ENCODE measurements at places on chromosomes 12 and 14.

- no peak for DNase-seq
Measured at GRCh38 chr14:24943024-24943423, 106.9 kb downstream of the STXBP6 start.

DNA sequence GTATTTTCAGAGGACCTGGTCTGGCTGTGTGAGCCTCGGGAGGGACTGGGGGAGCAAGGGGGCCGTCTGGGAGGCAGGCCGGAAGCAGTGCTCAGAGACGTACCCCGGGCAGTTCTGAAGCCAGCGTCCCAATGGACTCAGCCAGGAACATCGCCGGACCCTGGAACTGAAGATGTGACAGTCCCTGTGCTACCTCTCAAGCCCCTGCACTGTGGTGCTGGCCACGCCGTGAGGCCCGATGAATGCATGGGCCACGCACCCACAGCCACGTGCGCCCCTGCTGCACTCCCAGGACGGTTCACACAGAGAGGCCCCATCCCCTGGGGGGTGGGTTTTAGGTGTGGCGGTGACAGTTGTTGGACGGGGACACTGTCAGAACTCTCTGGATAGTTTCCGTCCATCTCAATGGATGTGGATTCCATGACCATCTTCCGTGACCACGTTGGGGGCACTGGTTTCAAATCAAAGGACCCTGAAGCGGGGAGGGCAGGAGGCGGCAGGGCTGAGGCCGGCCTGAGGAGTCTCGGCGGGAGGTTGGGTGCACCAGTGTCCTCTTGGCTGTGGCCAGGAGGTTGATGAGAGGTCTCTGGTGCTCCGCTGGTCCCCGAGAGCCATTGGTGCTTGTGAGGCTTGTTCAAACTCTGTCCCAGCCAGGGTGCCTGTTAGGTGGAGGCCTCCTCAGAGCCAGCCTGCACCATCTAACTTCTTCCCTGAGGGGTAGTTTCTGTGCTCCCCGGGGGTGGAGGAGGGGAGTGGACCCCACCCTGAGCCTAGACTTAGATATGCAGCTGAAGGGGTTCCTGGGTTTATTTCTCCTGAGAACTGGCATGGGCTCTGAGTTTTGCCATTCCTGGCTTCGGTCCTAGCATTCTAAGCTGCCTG lies 36.3 kb upstream of the TSPAN9 start:
- DNase-seq, result peak; percentile 52

DNA sequence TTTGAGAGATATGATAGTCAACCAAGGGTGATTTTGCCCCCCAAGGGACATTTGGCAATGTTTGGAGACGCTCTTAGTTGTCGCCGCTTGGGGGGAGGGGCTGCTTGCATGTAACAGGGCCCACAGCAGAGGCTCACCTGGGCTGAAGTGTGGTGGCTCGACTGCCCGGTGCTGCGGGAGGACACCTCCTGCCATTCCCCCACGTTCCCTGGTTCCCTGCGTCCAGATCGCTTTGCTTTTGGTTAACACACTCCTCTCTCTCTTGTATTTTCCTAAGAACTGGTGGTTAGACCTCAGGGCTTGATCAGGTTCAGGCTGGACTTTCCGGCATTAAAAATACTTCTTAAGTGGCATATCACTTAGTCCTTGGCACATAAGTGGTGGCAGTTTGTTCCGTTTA lies 18.9 kb downstream of the PPP2R5C start:
- no peak for DNase-seq

DNA sequence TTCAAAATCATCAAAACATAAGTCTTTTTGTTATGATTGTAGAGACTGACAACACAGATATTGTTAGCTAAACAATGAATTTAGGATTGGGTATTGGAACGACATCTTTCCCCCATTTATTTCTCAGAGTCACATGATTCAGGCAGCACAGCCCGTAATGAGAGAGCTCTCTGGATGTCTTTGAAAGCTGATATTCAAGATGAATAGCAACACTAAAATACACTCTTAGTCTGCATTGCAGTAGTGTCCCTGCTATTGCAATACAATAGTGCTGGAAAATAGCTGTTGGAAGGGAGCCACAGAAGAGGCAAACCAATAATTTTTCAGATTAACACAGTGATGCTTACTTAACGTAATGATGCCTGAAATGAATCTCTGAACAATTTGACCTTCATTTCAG lies 9.9 kb downstream of the GTSF1 start:
- no peak for DNase-seq

DNA sequence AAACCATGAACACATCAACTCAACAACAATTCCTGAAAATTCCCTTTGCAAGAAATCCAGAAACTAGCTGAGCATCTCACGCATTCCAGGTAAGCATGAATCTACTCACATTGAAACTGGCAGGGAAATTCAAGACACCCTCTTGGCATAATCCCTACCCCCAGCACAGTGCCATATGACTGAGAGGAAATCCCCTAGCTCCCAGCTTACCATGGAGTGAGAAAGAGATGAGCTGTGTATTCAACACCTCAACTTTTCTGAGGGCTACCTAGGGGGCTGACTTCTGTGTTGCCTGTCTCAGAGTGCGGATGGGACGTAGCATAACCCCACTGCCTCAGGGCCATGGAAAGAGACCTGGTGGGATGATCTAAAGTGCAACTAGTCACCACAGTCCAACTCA lies 37.7 kb upstream of the GPR132 start:
- DNase-seq, result no peak

GRCh38 chr12:11071414-11071813 lies 9.3 kb upstream of the TAS2R46 start:
- no peak for DNase-seq

- no peak for DNase-seq
Measured at GRCh38 chr12:122949405-122949804, 16.9 kb downstream of the ABCB9 start.

DNA sequence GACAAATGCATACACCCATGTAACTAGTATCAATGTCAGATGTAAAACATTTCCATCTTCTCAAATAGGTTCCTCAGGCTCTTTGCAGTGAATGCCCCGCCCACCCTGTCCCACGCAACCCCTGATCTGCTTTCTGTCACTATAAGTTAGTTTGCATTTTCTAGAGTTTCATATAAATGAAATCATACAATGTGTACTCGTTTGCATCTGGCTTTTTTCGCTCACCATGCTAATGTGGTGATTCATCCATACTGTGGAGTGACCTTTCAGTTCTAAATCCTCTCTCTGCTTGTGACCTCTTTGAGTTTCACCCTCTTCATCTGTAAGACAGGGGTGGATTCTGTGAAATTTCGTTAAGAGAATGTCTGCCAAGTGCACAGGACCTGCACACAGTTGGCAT lies 30.6 kb upstream of the MSI1 start:
- no peak for DNase-seq

- no peak for DNase-seq
Measured at GRCh38 chr14:59695198-59695597, 118.6 kb upstream of the CCDC175 start.

GRCh38 chr14:61247935-61248334 lies 33.2 kb downstream of the TMEM30B start:
- DNase-seq, result no peak

DNA sequence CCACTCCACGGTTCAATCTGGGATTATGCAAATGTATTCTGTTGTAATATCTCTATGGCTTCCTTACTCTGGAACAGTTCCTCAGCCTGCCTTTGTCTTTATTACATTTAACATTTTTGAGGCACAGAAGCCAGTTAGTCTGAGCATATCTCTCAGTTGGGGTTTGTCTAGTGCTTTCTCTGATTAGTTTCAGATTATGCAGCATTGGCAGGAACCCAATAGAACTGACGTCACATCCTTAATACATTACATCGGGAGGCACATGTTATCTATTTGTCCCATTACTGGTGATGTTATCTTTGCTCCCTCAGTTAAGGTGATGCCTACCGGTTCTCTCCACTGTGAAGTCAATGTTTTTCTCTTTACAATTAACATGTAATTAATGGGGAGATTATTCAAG lies 62.4 kb downstream of the PPM1A start:
- no peak for DNase-seq

GRCh38 chr14:73792481-73792880 lies 59.1 kb upstream of the PTGR2 start:
- DNase-seq, result no peak

DNA sequence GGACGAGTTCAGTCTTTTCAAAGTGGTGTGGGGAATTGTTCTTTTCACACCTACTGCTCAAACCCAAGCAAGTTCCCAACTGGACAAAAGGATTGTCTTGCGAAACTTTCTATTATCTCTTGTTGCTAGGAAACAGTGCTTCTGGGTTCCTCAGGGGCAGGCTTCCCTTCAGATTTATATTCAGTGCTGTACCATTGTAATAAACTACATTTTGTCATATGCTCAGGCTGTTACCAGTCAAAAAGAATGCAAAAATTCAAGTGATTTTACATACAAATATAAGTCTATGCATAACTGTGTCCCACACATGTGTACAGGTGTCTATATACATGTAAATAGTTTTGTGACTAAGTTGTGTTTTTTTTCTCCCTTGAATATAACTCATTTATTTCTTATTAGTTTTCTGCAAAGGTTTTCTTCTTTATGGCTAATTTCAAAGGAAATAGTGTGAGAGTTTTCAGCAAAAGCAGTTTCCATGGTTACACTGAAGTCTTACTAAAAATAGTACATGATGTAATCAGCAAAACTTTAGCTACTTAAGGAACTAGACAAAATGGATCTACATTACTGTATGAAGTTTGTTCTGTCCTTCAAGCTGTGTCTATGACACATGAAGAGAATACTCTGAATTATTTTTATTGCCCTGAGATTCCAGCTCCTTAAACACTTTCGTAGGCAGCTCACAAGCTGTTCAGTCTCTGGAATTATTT lies 430.2 kb upstream of the TMPO start:
- no peak for DNase-seq

- DNase-seq, result no peak
Measured at GRCh38 chr12:86551146-86551571, 295.0 kb upstream of the MGAT4C start.

DNA sequence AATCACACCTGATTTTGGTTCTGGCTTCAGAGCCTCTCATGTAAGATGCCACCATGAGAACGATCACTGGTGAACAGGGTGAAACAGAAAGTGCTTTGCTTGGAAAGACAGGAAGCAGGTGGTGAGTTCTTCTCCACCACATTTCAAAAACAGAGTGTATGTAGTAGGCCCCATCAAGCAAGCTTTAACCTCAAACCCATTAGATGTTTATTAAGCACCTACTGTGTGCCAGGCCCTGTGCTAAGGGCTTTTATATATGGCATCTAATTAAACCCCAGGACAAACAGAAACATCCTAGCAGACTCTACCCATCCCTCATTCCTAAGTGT lies 47.8 kb upstream of the MED13L start:
- DNase-seq, result no peak

DNA sequence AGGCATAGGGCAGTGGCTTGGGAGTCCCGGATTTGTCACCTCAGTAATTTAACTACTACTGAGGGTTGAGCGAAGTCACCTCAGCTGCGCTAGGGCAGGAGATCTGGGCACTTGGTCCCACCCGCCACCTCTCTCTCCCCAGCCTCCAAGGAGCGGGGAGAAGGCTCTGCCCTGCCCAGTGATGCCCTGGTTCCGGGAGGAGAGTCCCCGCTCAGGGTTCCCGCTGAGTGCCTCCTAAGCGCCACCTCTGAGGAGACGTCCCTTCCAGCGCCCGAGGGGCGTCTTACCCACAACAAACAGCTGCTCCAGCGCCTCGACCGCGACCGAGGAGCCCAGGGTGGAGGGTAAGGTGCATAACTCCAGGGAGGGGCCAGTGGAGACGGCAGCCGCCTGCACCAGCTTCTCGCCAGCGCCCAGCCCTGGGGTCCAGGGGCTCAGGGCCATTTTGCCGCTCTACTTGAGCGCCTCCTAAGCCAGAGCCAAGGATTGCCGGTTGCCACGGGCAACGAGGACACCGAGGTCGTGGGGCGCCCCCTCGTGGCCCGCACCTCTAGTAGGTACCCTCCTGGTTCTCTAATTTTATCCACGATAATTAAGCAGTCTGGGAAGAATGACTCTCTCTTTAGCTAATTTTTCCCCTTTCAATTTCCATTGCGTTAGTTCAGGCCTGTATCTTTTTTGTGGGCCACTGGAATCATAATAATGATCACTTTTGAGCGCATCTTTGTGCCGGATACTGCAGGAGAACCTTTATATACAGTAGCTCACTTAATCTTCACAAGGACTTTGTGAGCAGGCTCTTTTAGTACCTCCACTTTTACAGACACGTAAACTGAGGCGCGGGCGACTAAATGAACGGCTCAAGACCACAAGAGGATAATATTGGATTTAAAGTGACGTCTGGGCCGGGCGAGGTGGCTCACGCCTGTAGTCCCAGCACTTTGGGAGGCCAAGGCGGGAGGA lies at the start of gene CCDC175:
Gene CCDC175 (minus strand): TSS at position 481 of the 963 bp plus-strand sequence. CDS start 37 bp downstream, at position 444.
- DNase-seq, result peak; percentile 92

GRCh38 chr14:49982501-49982951 lies 89.6 kb downstream of the ARF6 start:
- no peak for DNase-seq
